Panc1 (cell line): ENCODE measurements at places on chromosomes 4 and X.

GRCh38 chr4:90078440-90078839, 48.8 kb upstream of the CCSER1 start:
- no peak for DNase-seq

DNA sequence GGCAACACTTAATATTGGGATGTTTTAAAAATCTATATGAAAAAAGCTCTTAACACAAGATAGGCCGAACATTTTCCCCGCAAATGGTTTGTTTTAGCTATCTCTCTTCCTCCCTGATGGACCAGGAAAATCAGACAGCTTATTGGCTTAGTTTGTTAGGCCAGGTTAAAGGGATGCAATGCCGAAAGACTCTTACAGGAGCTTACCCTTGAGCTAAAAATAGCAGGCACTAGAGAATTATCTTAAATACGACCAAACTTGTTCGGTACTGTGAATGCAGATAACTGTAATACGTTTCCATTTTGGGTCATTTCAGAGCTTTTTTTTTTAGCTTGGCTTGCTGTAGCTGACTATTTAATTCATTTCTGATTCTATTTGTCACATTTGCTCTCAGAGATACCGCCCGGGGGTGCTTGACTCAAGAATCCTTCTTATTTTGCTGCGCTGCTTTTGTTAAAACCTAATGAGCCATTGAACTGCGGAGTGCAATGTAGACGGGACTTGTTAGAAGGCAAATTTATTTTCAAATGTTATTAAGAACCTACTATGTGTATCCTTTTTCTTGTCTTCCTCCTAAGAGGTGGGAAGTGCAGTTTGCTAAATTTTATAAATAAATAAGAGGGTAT, 23.3 kb downstream of the PPARGC1A start:
- no peak for DNase-seq

DNA sequence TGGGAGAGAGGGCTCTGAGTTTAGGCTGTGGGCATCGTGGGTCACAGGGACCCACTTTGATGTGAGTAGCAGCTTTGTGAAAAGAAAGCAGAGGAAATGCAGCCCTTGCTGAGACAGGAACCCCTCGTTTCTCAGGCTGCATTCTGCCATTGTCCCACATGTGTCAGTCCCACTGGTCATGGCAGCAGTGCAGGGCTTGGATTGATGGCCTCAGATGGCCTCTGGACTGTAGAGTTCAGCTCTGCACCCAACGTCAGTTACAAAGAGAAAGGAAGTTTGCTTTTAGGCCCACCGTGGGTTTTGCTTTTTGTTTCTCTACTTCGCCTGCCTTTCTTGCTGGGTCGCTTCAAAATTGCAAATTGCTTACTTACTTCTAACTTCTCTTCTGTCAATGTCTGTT, 248.3 kb upstream of the KLF3 start:
- DNase-seq, result no peak

GRCh38 chrX:153673428-153674218, at the start of gene PNCK:
Gene PNCK, minus strand, starts transcription at chrX:153673813. Its CDS starts 737 bp downstream, at chrX:153673076.
- no peak for DNase-seq

DNA sequence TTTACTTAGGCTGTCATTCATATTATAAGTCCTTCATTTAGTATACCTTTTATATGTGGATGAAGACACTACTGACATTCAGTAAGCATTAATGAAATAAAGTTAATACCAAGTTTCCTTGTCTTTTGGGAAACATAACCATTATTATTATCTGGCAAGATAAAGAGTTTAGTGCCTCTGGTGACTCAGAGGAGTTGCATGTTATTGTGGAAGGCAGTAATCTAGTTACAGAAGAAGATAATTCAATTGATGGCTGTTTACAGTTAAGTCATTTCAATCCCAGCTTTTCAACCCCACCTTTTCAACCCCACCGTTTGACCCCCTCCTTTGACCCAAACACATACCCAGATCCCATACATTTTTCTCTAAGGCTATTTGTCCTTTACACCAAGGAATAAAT, 143.8 kb downstream of the FANCB start:
- no peak for DNase-seq
